LHCN-M2 (cell line): ENCODE measurements at places on chromosomes 5 and 9.

DNA sequence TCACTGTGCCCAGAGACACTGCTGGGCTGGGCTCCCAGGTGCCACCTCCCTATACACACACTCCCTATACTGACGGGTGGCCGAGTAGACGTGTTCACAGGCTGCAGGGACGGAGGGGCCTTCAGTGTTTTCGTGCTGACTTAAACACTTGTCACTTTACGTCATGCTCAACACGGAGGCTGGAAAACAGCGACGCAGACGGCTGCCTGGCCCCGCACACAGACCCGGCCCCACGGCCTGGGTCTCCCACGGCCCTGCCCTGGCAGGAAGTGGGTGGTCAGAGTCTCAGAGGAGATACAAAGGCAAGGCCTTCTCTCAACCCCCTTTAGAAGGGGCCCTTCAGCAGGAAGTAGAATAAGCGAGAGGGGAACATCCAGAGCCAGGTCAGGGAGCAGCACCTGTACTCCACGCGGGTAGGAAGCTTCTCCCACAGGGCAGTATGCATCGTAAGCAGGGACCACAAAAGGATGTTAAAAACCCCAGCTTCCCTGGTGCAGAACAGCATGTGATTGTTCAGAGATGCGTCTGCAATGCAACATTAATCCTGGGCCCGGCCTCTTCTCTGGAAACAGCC lies 11.9 kb upstream of the TBC1D9B start:
- no peak for DNase-seq

GRCh38 chr5:160773646-160774410 lies 78.2 kb downstream of the ATP10B start:
- DNase-seq: no peak

DNA sequence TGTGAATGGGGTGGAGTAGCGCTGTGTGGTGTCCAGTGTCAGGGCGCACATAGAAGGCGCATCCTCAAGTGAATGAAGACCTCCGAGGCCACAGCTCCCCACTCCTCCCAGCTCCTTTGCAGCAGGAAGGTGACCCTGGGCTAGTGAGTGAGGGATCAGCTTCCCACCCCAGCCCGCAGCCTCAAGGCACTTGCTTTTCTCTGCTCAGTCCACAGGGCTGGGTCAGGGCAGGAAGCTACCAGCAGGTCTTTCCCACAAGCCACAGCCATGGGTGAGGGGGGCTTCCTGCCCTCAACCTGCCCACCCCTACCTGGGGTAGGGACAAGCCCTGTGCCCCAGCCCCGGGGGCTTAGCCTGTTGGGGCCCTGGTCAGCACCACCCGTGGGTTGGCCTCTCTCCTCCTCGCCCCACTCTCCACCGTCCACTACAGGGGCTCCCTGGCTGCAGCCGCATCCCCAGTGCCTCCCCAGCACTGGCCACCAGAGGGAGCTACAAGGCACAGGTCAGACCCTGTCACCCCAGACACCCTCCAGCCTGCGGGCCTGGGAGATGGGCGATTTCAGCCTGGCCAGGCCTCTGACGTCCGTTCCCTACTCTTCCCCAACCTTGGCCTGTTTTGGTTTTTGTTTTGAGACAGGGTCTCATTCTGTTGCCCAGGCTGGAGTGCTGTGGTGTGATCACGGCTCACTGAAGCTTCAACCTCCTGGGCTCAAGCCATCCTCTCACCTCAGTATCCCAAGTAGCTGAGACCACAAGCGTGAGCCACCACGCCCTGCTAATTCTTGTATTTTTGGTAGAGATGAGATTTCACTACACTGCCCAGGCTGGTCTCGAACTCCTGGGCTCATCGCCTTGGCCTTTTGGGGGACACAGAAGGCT lies 1.3 kb upstream of the ABCA2 start:
- DNase-seq: peak; percentile 50

- no peak for DNase-seq
These were observed 1.8 kb downstream of the NFIB start for GRCh38 chr9:14311956-14312685.

- no peak for DNase-seq
These were observed 11.3 kb upstream of the GGTA1 start for GRCh38 chr9:121510766-121511550.

DNA sequence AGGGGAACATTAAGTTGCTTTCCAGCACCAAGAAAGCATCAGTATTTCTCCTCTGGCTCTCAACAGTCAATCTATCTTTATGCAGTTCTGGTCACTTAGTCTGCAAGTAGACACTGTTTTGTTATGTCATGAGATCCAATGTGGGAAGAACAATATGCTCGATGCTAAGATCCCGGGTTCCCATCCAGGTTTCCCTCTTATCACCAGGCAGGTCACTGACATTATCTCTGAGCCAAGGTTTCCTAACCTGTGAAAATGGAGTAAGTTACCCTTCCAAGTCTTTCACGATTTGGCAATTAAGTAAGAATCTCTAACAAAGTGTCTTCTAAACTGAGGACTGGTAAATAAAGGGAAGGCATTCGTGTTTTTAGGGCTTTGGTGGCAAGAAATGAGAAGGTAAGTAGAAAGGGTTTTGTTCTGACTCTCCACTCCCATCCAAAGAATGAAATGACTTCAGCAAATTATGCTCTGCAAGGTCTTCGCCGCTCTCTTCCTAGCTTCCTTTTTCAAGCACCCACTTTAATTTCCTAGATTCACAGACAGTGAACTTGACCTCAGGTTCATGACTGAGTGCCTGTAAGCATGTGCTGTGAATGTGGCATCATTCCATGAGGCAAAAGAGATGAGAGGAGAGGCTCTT lies 86.4 kb downstream of the DCP2 start:
- no peak for DNase-seq

DNA sequence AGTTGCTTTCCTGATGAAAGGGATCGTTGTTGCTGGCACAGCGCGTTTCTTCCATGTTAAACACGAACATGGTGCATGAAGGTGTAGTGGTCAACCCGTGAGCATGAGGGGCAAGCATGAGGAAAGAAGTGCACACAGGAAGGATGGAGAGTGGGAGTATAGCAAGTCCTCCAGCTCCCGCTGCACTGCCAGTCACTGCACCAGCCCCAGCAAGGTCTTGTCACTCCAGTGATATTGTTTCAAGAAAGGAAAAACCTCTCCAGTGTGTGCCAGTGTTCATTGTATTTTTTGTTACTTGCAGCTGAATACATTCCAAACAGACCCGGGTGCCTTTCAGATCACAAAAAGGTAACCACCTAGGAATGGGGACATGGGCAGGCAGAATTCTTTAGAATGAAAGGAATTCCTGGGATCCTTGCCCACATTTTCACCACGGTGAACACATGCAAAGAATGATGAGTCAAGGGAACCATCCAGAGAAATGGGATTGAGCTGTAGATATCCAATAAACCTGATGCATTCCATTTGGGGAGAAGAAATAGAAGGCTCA lies 186.3 kb downstream of the AOPEP start:
- peak; percentile 92 for DNase-seq

GRCh38 chr5:178201927-178202235 lies 2.5 kb upstream of the HNRNPAB start:
- no peak for DNase-seq

DNA sequence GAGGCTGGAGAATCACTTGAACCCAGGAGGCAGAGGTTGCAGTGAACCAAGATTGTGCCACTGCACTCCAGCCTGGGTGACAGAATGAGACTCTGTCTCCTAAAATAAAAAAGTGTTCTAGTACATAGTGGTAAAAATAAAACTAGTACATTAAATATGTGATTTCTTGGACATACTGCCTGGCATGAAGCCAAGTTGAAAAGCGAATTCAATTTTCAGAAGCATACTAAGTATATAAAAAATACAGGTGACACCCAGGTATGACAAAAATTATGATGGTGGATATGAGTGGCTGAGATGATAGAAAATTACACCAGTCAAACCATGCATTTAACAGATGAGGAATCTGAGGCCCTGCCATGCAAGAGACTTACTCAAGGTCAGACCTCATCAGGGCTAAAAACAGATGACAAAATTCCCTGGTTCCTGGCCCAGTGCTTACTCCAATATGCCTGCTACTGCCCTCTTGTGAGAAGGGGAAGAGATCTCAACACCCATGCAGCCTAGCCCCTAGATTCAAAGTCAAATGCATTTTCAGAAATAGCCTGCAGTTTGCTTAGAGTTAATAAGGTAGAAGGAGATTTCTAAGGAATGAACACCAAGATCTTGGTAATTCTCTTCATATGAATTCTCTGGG lies 46.6 kb upstream of the GNPDA1 start:
- peak; percentile 47 for DNase-seq
